ENCODE measurements at places on chromosomes 4 and X. TPM values are rescaled to one million over a fixed set of nuclear protein-coding genes. Genes with fewer than 3 reads are reported as not detected.

- no peak overlapping the region for H3K4me3 ChIP-seq
- H3K27ac ChIP-seq, result no peak overlapping the region
- H3K4me1 ChIP-seq, result no peaks in the 10 kb centered on the region
- H3K27me3 ChIP-seq, result no peaks in the 10 kb centered on the region
- no peak for DNase-seq
- H3K36me3 ChIP-seq, result no peaks in the 10 kb centered on the region
Observed at GRCh38 chr4:99436976-99437722, 2.0 kb upstream of the ADH7 start.

DNA sequence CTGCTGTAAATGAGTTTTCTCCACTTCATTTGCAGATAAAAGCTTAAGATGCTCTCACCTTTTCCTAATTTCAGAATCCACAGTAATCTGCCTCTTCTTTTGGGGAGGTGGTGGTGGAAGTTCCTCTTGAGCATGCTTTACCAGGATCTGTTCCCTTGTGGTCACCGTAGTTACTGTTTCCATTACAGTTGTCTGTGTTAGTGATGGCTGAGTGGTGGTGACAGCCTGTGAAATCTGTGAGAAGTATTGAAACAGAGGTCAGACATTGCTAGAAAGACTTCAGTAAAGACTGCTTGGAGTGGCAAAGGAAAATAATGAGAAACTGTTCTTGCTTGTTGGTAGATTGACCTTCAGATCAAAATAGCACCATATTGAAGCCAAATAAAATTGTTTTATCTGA is 666.2 kb downstream of the DMD start:
- H3K27ac ChIP-seq, result no peak overlapping the region
- H3K4me3 ChIP-seq, result no peak overlapping the region

- H3K27me3 ChIP-seq, result no peaks in the 10 kb centered on the region
- H3K4me3 ChIP-seq, result no peak overlapping the region
- no peak for DNase-seq
- no peaks in the 10 kb centered on the region for H3K36me3 ChIP-seq
- no peak overlapping the region for H3K27ac ChIP-seq
Observed at GRCh38 chrX:45348296-45348695, 147.6 kb upstream of the DIPK2B start.

GRCh38 chr4:176335421-176335820 is 15.7 kb downstream of the SPCS3 start:
- no peak overlapping the region for H3K4me3 ChIP-seq
- H3K36me3 ChIP-seq, result no peaks in the 10 kb centered on the region
- DNase-seq, result no peak

DNA sequence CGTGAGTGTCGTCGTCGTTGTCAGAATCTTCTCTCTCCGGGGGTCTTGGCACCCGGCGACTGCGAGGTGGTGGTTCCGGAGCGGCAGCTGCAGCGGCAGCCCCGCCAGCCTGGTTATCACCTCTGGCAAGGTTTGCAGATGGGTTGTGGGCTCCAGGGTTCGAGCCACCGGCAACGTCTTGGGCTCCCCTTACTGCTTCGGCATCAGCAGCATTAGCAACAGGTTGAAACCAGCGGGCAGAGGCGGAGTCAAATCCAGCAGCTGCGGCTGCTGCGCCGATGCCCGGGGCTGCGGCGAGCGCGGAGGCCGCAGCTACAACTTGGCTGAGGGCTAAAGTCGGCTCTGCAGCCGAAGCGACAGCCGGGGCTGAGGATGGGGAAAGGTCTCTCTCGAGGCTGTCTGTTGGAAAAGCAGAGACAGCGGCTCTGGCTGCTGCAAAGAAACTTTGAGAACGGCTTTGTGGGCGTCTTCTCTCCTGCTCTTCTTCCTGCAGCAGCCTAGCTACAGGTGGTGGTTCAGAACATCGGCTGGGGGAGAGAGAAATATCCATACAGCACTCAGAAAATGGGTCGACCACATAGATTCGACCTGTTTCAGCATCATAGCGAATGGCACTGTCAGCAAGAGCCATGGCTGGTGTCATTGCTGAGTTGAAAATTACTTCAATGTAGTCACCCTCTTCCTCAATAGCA is 3.6 kb downstream of the IRS4 start:
- peak; percentile 24 for DNase-seq
- H3K27me3 ChIP-seq, result no peaks in the 10 kb centered on the region
- H3K4me1 ChIP-seq, result no peaks in the 10 kb centered on the region
- H3K4me3 ChIP-seq, result no peak overlapping the region
- no peaks in the 10 kb centered on the region for H3K36me3 ChIP-seq

- no peak for DNase-seq
- H3K36me3 ChIP-seq, result no peaks in the 10 kb centered on the region
- no peaks in the 10 kb centered on the region for H3K27me3 ChIP-seq
- no peaks in the 10 kb centered on the region for H3K4me1 ChIP-seq
- H3K4me3 ChIP-seq, result no peak overlapping the region
Observed at GRCh38 chr4:103364083-103364482, 165.9 kb upstream of the CENPE start.

DNA sequence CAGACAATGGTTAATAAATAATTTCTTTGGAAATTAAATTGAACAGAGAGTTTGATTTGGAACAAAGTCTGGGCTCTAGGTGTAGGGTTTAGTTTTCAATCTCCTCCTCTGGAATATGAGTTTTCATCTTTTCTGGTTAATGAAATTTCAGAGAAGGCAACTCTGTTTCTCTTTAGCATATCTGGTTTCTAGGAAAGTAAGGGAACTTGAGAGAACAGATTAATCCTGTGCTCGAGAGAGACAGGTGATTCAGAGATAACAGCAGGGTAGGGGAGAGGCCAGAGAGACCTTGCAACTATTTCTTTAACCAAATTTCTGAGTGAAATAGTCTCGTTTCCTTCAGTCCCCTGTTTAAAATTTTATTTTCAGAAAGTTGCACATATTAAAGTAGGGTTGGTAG is 275.4 kb downstream of the GALNTL6 start:
- no peaks in the 10 kb centered on the region for H3K36me3 ChIP-seq
- no peak overlapping the region for H3K27ac ChIP-seq
- H3K4me3 ChIP-seq, result no peak overlapping the region
- H3K4me1 ChIP-seq, result no peaks in the 10 kb centered on the region
- DNase-seq, result no peak

DNA sequence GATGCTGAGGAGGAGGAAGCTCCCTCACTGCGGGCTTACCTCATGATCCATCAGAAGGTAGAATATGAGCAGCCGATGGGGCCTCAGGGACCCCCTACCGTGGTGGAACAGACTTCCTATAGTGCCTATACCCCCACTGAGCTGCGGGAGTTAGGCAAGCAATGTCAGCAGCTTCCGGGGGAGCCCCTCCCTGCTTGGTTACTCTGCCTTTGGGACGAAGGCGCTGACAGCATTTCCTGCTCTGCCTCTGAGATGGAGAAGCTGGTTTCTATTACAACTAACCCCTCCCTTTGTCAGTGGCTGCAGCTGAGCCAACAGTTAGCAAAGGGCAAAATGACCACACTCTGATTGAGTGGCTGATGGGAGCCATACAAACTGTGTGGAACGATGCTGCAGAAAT is 430.7 kb downstream of the IDS start:
- H3K36me3 ChIP-seq, result no peaks in the 10 kb centered on the region
- H3K27me3 ChIP-seq, result no peaks in the 10 kb centered on the region
- DNase-seq, result no peak
- no peak overlapping the region for H3K4me3 ChIP-seq
- H3K4me1 ChIP-seq, result no peaks in the 10 kb centered on the region

- no peaks in the 10 kb centered on the region for H3K4me1 ChIP-seq
- H3K36me3 ChIP-seq, result no peaks in the 10 kb centered on the region
- DNase-seq, result no peak
- H3K27ac ChIP-seq, result no peak overlapping the region
- H3K27me3 ChIP-seq, result no peaks in the 10 kb centered on the region
Observed at GRCh38 chr4:45120163-45120562, 393.8 kb upstream of the GNPDA2 start.

GRCh38 chr4:8859550-8860095 is 12.0 kb downstream of the HMX1 start:
- DNase-seq, result no peak
- H3K4me1 ChIP-seq, result peaks cover 35% of the 10 kb centered on the region
- H3K27me3 ChIP-seq, result peaks cover 54% of the 10 kb centered on the region
- no peak overlapping the region for H3K27ac ChIP-seq
- H3K36me3 ChIP-seq, result no peaks in the 10 kb centered on the region

DNA sequence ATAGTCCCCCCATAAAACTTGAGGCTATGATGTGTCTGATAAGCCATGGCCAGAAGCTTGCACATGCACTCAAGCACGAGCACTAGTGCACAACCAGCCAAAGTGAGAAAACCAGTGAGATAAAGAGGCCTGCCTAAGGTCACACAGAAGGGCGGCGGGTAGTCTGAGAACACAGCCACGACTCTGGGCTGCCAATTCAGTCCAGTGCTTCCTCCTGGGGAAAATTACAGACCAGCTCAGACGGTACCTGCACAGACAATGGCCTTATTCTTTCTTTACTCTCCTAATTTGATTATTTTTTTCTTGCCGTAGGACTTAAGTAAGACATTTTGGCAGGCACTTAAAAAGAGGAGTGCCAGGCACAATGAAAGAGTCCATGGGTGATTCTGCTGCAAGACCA is 533.2 kb upstream of the FAT1 start:
- H3K27me3 ChIP-seq, result no peaks in the 10 kb centered on the region
- H3K4me1 ChIP-seq, result no peaks in the 10 kb centered on the region
- DNase-seq, result no peak
- no peaks in the 10 kb centered on the region for H3K36me3 ChIP-seq
- no peak overlapping the region for H3K27ac ChIP-seq
- H3K4me3 ChIP-seq, result no peak overlapping the region

DNA sequence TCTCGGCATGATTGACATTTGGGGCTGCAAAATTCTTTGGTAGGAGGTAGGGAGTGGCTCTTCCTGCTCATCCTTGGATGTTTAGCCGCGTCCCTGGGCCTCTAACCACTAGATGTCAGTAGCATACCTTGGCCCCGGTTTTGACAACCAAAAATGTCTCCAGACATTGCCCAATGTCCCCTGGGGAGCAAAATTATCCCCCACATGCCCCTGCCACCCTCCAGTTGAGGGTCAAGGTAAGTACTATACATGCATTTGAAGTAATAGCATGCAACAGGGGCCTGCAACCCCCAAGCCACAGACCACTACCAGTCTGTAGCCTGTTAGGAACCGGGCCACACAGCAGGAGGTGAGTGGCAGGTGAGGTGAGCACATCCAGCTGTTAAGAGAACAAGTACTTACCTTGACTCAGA is 17.6 kb upstream of the KIAA1210 start:
- no peak overlapping the region for H3K4me3 ChIP-seq
- no peak for DNase-seq
- H3K36me3 ChIP-seq, result no peaks in the 10 kb centered on the region
- no peaks in the 10 kb centered on the region for H3K27me3 ChIP-seq

GRCh38 chrX:135651647-135652295 is 61.7 kb upstream of the CT45A1 start:
- no peaks in the 10 kb centered on the region for H3K36me3 ChIP-seq
- H3K4me1 ChIP-seq, result no peaks in the 10 kb centered on the region
- no peak for DNase-seq
- H3K4me3 ChIP-seq, result no peak overlapping the region
- no peaks in the 10 kb centered on the region for H3K27me3 ChIP-seq

GRCh38 chr4:126526335-126526734 is 1106.4 kb upstream of the INTU start:
- no peak overlapping the region for H3K27ac ChIP-seq
- H3K4me3 ChIP-seq, result no peak overlapping the region
- no peaks in the 10 kb centered on the region for H3K36me3 ChIP-seq
- DNase-seq, result no peak
- no peaks in the 10 kb centered on the region for H3K27me3 ChIP-seq

DNA sequence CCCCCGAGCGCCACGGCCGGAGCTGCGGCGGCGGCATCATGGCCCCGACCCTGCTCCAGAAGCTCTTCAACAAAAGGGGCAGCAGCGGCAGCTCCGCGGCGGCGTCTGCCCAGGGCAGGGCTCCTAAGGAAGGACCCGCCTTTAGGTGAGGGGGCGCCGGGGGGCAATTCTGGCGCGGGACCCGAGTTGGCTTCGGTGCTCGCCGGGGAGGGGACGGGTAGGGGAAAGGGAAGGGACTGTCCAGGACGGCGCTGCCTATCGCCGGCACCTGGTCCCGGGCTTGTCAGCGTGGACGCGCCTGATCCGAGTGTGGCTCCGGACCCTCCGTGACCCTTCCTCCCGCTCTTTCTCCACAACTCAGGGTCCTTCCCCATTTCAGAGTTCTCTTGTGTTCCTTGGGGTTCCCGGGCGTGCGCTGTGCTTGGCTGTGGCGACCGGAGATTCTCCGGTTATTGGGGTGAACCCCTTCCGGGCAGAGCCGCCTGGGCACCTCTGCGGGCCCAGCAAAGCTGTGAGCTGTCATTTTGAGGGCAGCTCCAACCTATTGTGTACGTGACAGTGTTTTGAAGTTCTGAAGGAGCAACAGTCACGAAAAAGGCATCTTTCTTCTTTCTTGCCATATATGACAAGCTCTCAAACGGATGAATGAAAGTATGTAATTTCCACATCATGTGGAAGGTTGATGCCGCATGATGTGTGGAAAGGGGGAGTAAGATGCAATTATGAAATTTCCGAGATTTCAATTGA is 522 bp downstream of the FNIP2 start:
- no peaks in the 10 kb centered on the region for H3K27me3 ChIP-seq
- DNase-seq, result peak; percentile 44
- peak overlapping the region; percentile 66 for H3K4me3 ChIP-seq
- peak overlapping the region; percentile 85 for H3K27ac ChIP-seq
- H3K36me3 ChIP-seq, result no peaks in the 10 kb centered on the region

DNA sequence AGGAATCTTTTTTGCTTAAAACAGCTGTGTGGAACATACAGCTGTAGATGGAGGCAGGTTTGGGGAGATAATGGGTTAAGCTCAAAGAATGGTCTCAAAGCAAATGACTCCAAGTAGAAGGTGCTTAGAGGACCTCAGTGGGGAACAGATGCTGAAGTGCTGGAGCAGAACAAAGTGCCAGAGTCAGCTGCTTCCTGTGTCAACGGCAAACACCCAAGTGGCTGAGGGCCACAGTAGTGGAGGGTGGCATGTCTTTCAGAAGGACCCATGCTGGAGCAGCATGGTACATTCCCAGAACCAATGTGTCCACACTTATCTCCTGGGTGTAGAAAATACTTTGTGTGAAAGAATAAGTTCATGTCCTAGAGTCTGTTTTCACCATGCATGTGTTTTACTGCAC is 197.5 kb downstream of the CCNG2 start:
- no peaks in the 10 kb centered on the region for H3K36me3 ChIP-seq
- no peaks in the 10 kb centered on the region for H3K4me1 ChIP-seq
- DNase-seq, result peak; percentile 34
- H3K4me3 ChIP-seq, result no peak overlapping the region
- H3K27ac ChIP-seq, result no peak overlapping the region

GRCh38 chrX:116281106-116281505 is 110.6 kb downstream of the AGTR2 start:
- no peak overlapping the region for H3K4me3 ChIP-seq
- H3K4me1 ChIP-seq, result no peaks in the 10 kb centered on the region
- H3K36me3 ChIP-seq, result no peaks in the 10 kb centered on the region

DNA sequence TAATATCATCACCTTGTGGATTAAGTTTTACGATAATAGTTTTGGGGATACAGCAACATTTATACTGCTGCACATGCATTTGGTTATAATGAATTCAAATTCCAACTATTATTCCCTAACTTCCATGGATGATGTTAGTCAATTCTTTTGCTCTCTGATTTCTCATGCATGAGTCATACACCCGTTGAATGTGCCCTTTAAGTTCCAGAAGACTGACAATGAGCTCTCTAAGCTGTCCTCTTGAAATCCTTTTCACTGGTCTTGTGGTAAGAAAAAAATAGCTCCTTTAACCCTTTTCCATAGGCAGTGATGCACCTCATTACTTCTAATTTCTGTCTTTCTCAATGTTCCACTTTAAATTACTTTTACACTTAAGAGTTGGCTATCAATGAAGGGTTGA is 1095.2 kb upstream of the POU3F4 start:
- no peaks in the 10 kb centered on the region for H3K27me3 ChIP-seq
- H3K4me3 ChIP-seq, result no peak overlapping the region
- no peak overlapping the region for H3K27ac ChIP-seq
- H3K4me1 ChIP-seq, result no peaks in the 10 kb centered on the region
- no peaks in the 10 kb centered on the region for H3K36me3 ChIP-seq

The AFP gene
- total RNA-seq, result not detected

The XKRX gene
- 0.44 TPM for total RNA-seq

The GYPB gene
- not detected for total RNA-seq

The DRD5 gene
- not detected for total RNA-seq

The ADGRG2 gene
- 4.3 TPM for total RNA-seq
